Renal pelvis (tissue), 12 donors: ENCODE measurements at places on chromosomes 2 and 18.

DNA sequence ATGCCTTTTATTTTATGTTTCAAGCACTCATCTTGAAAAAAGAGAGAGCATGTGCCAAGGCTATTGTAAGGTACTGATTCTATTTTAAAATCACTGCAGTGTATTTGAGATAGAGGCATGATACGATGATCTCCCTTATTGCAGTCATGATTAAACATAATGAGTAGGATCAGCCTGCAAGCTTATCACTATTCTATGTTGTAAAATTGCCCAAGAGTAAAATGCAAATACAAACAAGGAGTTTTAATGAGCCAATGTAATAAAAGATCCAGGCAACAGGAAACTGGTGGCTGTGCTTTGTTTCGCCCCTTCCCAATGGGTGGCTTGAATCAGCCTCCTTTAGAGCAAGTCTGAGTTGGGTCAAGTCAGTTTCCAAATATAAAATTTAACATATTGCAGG, 116.4 kb upstream of the RBMS1 start:
- DNase-seq, result no peak

DNA sequence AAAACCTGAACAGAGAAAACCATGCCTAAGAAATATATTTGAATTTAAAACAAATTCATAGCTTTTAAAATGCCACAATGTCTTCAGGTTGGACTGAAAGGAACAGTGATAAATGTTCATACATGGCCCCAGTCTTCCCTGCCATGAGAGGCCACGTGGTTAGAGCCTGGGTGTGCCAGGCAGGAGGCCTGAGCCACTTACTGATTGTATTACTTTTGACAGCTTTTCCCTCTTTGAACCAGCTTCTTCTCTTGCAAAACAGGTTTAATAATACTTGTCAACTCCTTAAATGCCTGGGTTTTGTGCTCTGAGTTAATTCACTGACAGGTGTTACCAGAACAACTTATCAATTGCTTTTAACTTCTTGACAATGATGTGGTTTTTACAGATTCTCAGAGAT, 27.0 kb downstream of the RBKS start:
- no peak for DNase-seq

GRCh38 chr2:64330281-64331113, 123.5 kb upstream of the LGALSL start:
- peak; percentile 89 for DNase-seq

- DNase-seq, result no peak
These were observed 218.2 kb downstream of the RAD51AP2 start for GRCh38 chr2:17299891-17300540.

GRCh38 chr2:219142329-219142728, 18.3 kb downstream of the NHEJ1 start:
- DNase-seq, result no peak

DNA sequence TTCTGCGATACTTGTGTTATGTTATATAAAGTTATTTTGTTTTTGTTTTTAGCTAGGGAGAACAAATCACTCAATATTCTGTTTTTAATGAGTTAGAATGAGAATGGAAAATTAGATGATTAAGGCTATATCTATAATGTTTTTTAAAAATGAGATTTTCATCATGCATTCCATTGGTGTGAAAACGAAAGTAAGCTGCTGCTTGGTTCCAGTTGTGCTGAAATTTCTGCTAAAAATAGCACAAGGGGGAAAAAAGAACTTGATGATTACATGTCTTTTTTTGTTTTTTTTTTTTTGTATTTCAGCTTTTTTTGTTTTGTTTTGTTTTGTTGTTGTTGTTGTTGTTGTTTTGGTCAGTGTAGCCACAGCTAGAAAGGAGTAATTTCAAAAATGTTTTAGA, 242.6 kb upstream of the KCNJ3 start:
- no peak for DNase-seq

DNA sequence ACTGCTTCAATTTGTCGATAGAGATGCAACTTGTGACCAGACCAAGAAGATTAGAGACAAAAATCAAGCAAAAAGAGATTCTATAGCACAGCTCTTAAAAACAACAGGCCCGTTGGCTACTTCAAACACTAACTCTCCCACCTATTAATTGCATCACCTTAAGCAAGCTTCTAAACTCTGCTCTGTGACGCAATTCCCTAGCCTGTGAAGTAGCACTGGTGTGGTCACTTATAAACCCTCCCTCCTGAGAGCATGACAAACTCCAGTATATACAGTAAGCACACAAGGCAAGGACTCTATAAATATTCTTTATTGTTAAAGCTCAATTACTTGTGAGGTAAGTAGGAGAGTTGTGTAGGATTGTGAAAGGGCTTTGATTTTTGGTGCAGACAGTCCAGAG, 72.3 kb downstream of the CMPK2 start:
- DNase-seq, result no peak

DNA sequence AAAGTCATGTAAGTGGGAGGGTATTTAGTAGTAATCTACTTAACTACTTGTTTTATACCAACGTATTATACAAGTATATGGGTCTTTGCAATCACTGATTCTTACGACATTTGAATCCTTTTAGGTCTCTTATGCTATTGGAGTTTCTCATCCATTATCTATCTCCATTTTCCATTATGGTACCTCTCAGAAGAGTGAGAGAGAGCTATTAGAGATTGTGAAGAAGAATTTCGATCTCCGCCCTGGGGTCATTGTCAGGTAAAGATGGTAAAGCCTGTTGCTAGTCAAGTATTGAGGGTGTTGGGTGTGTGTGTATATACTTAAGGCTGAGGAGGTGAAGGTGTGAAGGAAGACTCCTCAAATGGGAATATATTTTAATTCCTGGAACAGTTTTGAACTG, 3.8 kb downstream of the MAT2A start:
- no peak for DNase-seq

- no peak for DNase-seq
These were observed 131.0 kb downstream of the SNTG2 start for GRCh38 chr2:1081451-1082225.
